ENCODE measurements at places on chromosomes 13 and 19.
A peak's percentile ranks its signal among the peaks of the same experiment; 100 is the strongest.

DNA sequence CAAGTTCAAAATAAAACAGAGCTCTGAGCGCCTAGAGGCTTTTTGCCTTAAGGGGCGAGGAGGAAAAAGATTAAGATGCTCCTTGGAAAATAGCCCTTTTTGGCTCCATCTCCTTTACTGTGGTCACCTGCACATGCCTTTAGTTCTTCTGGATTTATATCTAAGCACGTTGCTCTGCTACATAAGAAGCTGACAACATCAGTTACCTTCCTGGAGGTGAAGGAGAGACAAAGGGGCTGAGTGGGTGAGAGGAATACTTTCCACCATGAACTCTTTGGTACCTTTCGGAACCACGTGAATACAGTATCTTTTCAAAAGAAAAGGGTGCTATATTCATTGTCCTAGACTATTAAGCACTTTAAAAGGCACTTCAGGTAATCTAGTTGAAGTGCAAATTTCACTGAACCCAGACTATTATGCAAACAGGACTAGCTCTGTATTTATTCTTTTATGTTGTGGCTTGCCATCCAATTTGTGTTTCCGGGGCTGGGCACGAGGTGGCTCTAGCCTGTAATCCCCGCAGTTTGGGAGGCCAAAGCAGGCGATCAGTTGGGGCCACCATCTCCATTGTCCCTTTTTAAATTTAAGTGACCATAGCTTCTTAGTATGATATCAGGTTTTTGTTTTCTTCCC, 201.5 kb downstream of the TM9SF2 start:
- no peak for DNase-seq

- no peak for DNase-seq
Observed at GRCh38 chr19:31254611-31255010, 94.6 kb downstream of the TSHZ3 start.

- no peak for DNase-seq
Observed at GRCh38 chr13:25833761-25834160, 218.1 kb downstream of the SHISA2 start.

DNA sequence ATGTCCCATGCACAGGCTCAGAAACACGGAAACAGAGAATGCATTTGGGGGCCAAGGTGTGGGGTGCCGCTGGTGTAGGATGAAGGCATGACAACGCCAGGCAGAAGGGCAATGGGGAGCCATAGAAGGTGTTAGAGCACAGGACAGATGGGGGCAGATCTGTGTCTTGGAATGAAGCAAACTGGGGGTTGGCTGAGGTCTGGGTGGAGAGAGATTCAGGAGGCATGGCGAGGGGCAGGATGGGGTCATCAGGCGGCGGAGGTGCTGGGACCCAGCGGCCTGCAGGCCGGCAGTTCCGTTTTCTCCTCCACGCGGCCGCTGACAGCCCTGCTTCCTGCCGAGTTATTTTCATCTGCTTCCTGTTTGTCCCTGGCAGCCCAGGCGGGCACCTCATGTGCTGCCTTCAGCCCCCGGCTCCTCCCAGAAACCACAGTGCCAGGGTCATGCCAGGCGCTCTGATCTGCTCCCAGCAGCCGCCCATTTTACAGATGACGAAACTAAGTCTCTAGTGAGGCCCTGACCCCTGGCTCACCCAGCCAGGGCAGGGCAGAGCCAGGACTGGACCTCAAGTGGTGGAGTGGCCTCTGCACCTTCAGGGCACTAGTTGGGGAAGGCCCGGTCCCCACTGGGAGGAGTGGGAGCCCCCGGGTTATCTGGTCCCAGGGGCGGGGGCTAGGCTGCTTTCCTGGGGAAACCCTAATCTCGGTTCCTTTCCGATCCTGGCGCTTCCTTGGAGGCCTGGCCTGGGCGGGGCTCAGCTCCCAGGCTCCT, 2.2 kb downstream of the ARHGAP45 start:
- DNase-seq = peak; percentile 92

GRCh38 chr13:66689628-66690027, 540.5 kb downstream of the PCDH9 start:
- no peak for DNase-seq

DNA sequence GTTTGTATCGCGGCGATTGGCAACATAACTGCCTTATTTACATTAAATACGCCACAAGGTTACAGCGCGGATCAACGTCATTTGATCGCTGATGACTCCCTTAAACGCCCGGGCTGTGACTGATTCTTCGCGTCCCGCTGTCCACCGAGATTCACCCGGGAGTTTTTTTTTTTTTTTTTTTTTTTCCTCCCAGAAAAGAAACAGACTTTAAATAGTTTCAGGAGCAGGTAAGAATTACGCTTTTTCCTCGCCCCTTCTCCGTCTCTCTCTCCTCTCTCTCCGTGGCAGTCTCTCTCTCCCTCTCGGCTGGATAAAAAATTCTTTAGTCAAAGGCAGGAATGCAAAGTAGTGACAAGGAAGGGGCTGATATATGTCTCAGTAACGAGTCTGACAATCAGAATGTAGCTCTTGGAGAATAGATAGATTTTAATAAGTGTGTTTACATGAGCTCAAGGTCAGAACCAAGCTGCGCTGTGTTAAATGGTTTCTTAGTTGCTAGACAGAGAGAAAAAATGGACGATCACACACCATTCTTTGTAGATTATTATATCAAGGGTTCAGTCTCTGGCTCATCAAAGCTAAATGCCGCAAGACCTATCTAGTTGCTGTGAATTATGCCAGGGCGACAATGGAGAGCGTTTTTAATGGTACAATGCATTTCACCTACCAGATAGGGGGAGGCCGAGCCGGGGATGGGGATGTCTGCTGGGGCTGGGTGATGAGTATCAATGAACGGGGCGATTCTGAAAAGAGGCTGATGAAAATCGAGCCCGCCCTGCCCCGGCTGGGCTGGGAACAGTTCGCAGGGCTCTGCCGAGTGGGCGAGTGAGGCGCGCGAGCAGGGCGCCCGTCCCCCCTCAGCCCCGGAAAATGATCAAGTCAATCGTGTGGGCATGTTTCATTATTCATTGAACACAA, 147.2 kb upstream of the ZNF536 start:
- DNase-seq = no peak

- DNase-seq = no peak
Observed at GRCh38 chr13:109026266-109026665, 396.9 kb downstream of the MYO16 start.

DNA sequence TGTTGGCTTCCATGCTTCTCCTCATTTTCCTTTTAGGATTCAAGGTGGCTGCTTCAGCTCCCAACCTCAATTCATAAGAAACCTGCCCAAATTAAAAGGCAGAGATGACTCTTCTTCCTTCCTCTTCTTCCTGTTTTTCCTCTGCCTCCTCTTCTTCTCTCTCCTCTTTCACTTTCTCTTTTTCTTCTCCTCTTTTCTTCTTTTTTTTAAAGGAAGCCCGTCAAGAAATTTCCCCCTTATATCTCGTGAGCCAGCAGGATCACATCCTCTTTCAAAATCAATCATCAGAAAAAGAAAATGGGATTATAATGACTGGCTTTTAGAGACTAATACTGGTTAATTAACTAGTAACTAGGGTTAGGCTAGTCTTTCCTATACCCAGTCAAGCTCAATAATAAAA, 220.3 kb downstream of the NBEA start:
- no peak for DNase-seq

DNA sequence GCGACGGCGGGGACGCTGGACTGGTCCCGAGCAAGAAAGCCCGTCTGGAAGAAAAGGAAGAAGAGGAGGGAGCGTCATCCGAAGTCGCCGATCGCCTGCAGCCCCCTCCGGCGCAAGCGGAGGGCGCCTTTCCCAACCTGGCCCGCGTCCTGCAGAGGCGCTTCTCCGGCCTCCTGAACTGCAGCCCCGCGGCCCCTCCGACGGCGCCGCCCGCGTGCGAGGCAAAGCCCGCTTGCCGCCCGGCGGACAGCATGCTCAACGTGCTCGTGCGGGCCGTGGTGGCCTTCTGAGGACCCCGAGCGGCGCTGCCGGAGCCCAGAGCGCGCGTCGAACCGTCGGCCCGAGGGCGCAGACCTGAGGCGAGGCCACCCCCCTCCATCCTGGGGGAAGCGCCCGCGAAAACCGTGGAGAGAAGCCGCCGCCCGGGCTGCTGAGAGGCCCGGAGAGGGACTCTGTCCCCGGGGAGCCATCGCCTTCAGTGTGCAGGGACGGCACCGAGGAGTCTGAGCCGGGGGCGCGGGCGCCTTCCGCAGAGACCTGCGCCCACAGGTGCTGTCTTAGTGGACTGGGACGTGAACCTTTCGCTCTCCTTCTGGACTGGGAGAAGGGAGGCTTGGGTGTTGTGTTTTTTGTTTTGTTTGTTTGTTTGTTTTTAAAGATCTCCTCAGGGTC, 3.5 kb downstream of the IER2 start:
- no peak for DNase-seq

GRCh38 chr19:29548483-29549085, 22.8 kb downstream of the VSTM2B start:
- peak; percentile 40 for DNase-seq

DNA sequence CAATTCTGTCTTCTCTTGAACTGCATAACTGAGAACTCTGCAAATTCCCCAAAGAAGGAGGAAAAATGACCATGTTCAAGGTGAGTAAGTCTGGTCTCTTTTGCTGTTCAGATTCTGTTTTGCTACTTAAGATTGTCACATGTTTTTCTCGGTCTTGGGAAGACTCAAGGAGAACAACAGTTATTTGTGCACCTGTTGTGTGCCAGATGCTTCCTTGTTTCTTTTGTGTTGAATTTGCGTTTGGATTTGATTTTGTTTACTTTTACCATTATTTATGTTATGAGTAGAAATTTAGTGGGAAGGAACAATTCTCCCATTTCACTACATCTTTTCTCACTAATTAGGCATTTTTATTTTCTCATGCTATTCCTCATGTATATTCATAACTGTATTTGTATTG, 4.4 kb downstream of the ZNF284 start:
- DNase-seq = no peak

GRCh38 chr13:110784704-110785103, 71.2 kb downstream of the ING1 start:
- no peak for DNase-seq

DNA sequence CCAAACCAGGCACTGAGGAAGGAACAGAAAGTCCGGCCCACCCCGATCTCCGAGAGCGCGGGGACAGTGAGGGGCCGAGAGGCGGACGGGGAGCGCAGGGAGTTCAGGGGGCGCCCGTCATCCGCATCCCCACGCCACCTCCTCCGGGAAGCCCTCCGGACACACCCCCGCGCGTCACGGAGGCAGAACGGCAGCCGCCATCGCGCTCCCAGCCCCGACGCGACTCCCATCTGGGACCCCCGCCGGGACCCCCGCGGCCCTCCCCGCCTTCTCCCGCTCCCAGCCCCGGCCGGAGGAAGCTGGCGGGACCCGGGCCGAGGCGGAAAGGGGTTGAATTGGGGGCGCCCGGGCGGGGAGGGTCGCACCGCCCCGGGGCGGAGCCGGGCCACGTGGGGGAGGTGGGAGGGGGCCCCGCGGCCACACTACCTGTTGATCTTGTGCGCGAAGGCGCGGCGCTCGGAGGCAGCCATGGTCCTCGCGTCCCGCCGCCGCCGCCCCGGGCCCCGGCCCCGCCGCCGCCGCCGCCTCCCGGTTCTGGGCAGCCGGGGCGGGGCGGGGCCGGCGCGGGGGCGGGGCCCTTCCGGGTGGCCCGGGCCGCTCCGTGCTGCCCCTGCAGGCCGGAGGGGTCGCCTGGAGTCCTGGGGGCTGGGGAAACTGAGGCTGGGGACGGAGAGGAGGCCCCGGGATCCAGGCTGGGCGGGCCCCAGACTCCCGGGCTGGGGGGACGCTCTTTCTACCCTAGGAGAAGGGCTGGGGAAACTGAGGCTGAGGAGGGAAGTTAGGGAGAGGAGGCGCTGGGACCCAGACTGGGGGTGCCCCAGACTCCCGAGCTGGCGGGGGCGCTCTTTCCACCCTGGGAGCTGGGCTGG, at the start of gene DOCK6:
Gene DOCK6 (minus strand): TSS at position 554 of the 869 bp plus-strand sequence. CDS start 84 bp downstream, at position 470.
- peak; percentile 76 for DNase-seq

DNA sequence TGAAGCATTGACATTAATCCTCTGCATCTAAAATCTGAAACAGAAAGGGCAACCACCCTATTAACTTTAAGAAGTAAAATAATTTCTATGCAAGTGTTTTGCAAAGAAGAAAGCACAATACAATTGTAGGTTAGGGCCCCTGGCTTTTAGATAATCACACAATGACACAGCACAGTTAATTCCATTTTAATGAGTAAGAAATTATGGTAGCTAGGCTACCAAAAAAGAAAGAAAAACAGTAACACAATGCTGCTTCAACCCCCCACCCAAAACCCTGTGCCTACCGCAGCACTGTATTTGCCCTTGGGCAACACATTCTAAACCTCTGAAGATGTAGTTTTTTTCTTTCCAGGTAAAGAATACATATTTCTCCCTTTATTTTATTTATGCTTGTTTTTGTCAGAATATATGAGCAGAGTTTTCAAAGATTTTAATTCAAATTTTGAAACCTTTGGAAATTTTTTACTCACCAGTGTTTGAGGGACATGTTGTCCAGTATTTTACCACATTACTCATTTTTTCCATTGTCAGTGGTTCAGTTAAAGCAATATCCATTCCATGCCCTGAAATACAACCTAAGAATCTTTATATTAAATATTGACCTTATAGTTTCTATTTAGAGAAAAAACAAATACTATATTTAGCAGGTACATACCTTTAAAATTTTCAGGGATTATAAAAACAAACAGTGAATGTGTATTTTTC, 21.1 kb downstream of the SOHLH2 start:
- no peak for DNase-seq

DNA sequence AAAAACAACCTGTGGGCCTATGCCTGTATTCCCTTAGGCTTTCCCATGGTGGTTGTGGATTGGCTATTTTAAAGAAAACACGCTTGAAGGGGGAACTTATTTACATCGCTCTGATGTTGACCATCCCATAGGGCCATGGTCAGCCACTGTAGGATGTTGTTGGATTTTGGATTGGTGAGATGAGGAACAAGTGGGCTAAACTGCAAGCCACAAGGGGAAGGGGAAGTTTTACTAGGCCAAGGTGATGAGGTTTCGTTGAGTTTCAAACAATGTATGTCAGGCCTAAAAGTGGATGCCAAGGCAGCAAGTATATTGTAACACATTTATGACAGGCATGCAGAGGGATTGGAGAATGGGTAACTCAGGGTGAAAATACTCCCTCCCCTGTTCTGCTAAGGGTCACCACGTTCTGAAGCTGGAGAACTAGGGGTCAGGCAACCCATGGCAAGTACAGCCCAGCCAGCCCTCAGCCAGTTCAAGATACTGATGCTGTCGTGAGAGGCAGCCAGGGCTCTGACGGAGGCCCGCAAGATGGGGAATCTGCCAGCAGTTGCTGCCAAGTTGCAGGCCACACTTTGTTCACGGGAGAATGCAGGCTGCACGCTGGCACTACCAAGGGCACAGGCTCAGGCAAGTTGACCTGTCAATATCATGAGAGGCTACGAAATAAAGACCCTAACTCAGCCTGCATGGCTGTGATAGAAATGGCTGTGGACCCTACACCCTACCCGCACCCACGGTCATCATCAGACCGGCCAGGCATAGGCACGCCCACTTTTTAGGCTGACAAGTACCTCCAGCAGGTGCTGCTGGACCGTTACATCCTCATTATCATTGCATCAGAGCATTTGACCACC, 11.1 kb downstream of the IRGC start:
- DNase-seq = no peak

- DNase-seq = no peak
Observed at GRCh38 chr19:54155694-54156093, 3.8 kb downstream of the LENG1 start.

All from upper lobe of right lung (tissue), 1 donor.